ENCODE measurements at places on chromosomes 7 and 10.
A peak's percentile ranks its signal among the peaks of the same experiment; 100 is the strongest.

DNA sequence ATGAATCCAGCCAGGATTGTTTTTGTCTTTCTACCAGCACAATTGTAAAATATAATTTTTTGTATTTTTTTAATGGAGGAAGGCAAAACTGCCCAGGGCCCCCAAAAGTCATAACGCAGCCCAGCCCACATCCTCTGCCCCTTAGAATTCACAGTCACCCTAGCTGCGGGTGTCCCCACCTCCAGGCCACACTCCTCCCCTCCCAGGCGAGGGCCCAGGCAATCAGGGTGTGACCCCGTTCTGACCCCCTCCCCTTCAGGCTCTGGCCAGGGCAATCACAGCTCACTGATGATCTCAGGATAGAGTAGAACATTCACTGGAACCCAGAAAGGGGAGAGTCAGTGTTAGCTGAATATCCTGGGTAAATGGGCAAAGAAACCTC, 92.0 kb upstream of the MACROH2A2 start:
- DNase-seq, result no peak

DNA sequence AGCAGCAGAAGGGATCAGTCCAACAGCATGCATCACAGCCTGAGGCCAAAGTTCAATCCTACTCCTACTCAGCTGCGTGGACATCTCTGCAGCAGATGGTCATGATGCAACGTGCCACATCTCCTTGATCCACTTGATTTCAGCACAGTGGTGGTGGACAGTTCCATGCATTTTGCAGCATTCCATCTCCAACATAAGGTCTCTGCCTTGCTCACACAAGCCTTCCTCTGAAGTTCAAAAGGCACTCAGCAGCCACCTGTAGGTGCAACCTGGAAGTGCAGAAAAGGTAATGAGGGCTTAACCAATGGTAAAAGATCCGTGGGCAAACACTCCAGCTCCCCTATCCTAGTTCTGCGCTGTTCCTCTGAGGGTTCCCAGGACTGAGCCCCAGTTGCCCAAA, 57.5 kb upstream of the CHCHD3 start:
- DNase-seq, result no peak

DNA sequence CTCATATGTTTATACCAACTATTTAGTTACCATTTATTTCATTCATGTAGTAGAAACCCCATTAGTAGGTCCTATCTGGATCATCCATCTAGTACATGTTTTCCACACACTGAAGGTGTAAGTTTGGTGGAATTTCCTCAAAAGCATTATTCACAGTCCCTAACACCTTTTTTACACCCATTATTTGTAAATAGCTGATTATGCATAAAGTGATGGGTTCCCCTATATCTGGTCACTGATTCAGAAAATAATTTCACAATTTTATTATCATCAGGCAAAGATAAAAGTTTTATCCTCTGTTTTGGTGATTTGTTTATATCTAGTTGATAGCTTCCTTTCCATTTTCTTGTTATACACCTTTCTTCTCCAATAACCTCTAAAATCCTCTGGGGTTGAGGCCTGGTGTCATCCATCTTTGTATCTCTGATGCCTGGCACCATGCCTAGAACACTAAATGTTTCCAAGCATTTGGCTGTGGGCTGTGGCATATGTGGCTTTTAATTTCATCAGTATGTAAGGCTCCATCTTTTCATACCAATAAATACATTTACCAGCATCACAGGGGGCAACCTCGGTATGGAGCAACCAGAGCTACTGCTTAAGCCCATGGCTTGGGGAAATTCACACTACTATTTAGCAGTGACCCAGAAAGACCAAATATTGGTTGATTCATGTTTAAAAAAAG, 1089.5 kb upstream of the LRRN3 start:
- DNase-seq, result no peak

DNA sequence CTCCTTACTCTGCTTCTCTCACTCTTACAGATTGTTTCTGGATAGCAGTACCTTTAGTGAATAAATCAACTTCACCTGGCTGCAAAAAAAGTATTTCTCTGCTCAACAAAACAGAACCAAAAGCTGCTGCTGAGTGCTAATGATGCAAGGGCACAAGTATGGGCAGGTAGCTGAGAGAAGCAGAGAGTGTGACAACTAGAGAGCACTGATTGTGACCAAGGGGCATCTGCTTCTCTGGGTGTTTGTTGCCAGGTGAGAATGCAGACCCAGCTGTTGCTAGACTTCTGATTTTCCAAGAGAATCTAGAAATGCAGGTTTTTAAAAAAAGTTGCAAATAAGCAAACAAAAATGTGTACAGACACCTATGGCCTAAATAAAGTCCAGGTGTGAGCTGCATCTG, 25.3 kb upstream of the PPIF start:
- DNase-seq, result no peak

- no peak for DNase-seq
These were observed 233.1 kb upstream of the PHYHIPL start for GRCh38 chr10:58943256-58943890.

DNA sequence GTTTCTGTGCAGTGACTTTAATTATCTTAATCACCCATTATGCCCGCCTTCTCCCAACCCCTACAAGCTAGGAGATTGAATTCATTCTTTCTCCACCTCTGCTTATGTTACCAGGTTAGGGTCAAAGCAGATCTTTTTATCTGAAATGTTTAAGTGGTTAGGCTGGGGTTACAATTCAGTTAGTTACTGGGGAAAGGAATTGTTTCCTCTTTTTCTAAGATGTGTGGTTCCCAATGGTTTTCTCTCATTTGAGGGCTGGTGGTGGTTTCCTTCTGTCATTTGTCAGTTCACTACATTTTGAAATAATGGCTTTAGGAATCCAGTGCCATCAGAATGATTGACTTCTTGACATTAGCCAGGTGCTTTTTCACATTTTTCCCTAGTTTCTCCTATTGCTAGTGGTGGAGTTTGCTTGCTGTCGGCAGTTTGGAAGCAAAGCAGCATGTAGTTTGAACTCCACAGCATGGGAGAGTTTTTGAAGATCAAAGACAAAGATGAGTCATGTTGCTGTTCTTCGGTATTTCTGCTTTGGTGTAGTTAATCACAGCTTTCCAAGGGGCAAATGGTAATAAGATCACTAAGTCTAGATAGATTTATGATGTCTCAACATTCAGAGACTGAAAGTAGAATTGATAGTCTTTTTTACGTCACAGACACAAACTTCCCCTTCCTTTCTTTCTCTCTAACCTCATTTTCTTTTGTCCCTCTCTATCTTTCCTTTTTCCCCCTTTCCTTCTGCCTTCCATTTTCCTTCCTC, 168.2 kb downstream of the SND1 start:
- DNase-seq, result no peak

DNA sequence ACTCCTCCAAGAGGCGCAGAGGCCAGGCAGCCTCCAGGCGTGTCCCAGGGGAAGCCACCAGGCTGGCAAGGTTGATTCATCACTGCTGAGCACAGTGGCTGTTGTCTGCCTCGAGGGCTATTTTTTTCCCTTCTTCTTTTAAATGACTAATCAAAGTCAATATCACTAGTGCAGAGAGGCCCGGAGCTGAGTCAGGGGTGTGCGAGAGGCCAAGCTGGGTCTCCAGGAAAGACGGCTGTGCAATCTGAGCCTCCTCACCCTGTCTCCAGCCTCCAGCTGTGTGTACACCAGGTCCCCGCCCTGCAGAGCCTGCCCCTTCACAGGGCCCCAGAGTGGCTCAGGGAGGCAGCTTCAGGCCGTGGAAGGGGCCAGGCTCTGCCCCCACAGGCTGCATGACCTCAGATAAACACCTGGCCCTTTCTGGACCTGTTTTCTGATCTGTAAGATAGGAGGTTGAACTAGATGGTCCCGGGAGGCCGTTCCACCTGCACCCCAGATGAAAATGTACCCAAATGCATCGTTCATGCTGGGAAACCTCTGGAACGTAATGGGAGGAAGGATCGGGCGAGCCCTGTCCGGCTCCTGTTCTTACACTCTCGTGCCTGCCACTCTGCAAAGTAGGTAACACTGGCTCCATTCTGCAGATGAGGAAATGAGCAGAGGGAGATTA, 3.7 kb downstream of the STX1A start:
- peak; percentile 90 for DNase-seq

GRCh38 chr7:32161708-32162107, 91.5 kb upstream of the PDE1C start:
- no peak for DNase-seq

DNA sequence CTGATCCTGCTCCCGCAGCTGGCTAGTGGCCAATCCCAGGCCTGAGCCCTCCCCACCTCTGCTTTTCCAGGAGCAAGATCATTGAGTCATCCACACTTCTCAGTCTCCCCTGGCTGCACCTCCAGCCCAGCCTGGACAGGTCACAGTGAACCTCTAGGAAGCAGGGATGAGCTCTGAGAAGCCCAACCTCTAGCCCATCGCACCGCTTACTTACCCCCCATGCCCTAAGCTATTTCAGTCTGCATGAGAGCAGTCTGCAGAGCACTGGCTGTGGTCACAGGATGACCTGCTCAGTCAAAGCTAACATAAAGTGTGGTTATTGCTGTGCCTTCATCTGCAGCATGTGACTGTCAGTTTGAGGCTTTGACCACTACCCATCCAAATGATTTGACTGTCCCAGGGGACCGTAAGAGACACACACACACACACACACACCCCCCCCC, 129.2 kb downstream of the SORBS1 start:
- DNase-seq, result no peak

- no peak for DNase-seq
These were observed 8.0 kb downstream of the KDM7A start for GRCh38 chr7:140168816-140169215.

GRCh38 chr7:133789974-133790373, 337.2 kb upstream of the LRGUK start:
- no peak for DNase-seq

- DNase-seq, result no peak
These were observed 178.1 kb upstream of the PPP2R2D start for GRCh38 chr10:131722525-131723264.

DNA sequence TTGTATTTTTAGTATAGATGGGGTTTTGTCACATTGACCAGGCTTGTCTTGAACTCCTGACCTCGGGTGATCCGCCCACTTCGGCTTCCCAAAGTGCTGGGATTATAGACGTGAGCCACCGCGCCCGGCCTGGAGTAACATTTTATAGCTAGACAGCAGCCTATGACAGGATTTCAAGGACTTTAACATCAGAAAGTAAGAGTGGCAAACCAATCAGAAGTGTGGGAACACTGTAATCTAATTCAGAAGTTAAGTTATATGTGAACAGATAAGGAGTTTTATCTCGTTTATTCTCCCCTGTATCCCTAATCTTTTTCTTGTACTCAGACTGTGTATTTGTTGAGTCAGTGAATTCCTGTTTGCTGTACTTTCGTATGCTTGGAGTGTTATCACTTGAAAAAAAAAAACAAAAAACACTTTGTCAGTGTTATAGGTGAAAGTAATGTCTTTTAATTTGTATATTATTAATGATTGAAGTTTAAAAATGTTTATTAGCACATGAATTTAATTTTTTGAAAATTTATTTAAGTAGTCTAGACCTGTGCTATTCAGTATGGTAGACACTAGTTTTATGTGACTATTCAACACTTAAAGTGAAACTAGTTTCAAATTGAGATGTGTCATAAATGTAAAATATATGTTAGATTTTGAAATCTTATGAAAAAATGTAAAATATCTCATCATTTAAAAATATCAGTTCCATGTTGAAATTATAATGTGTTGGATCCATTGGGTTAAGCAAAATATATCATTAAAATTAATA, 38.6 kb downstream of the RSBN1L start:
- DNase-seq, result no peak

GRCh38 chr7:29039821-29040578, 81.9 kb upstream of the TRIL start:
- no peak for DNase-seq

GRCh38 chr7:121278120-121279021, 50.4 kb upstream of the WNT16 start:
- DNase-seq, result no peak

GRCh38 chr10:80966326-80966986, 428.8 kb downstream of the SH2D4B start:
- DNase-seq, result no peak

- peak; percentile 2 for DNase-seq
These were observed 49.5 kb downstream of the ASAH2B start for GRCh38 chr10:50788951-50789945.

DNA sequence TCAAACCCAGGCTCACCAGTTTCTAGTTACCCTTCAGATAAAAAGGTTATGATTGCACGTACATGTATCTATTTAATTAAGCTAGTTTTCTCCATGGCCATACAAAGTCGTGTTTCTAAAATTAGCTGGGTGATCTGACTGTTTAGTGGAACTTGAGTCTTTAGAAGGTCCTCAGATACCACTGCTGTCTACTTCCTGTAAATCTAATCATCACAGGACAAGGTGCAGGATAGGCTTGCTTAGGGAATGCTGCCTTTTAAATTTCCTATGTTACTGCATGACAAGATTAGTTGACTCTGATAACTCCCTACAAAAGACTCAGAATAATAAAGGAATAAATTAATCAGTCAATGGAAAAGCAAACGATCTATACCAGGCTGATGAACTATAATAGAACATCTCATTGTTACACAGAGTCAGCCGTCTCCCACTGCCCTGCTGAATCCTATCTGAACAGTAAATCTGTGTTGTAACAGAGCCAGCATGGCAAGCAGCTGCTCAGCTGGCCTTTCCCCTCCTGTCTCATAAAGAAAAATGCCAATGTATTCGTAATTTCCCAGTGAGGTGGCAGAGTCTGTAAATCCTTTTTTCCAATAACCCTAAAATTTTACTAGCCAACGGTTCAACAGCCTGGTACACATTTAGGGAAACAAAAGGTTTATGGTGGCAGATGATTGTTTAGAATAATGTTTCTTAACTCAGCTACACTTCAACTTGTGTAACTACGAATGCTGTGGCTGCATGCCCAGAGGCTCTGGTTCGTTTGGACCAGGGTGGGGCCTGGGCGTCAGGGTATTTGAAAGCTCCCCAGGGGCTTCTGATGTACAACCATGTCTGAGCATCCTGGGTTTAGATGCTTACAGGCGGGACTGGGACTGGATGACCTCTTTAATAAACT, 318.0 kb downstream of the PAXIP1 start:
- DNase-seq, result no peak

DNA sequence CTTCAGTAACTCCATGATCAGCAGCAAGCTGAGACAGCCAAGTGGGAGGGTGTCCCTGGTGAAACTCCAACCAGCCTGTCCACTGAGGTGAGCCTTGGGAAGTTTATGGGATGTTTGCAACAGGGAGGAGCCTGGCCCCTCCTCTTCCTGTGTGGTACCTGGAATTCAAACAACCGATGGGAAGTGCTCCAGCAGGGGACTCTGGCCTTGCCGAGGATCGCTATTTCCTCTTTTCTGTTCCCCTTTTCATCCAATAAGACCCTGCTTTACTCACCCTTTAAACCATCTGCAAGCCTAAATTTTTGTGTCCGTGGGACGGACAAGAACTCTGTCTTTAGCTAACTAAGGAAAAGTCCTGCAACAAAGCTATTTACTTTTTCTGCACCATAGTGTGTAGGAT, 491.1 kb upstream of the ZMIZ1 start:
- no peak for DNase-seq

- DNase-seq, result no peak
These were observed 7.0 kb downstream of the FAM221A start for GRCh38 chr7:23687011-23687410.

- no peak for DNase-seq
These were observed 1.0 kb upstream of the ZNF800 start for GRCh38 chr7:127393368-127394058.

- no peak for DNase-seq
These were observed 80.1 kb upstream of the PRSS1 start for GRCh38 chr7:142669074-142669654.
